ENCODE measurements at places on chromosomes 11 and 22.

- no peak for DNase-seq
Observed at GRCh38 chr22:35959121-35959800, 69.4 kb downstream of the RBFOX2 start.

GRCh38 chr11:68658661-68659060 is 25.7 kb upstream of the GAL start:
- DNase-seq = no peak

GRCh38 chr22:20565079-20565734 is 57.8 kb downstream of the MED15 start:
- DNase-seq = no peak

DNA sequence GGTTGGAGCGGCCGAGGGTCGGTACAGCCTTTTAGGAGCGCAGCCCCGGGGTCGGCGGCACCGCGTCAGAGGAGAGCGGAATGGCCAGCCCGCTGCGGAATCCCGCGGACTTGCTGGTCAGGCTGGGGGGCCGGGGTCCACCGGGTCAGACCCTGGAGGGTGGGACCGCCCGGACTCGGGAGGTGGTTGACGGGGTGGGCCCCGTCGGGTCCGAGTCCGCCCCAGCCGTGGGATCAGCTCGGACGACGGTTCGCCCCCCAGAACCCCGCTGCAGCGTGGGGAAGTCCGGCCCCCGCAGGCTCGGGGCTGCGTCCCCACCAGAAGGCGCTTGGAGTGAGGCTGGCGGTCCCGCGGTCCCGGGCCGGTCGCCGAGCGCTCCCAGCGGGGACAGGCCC is 301 bp upstream of the ADM2 start:
- DNase-seq = no peak

GRCh38 chr22:26748845-26749244 is 91.5 kb downstream of the MIAT start:
- DNase-seq = no peak
